ENCODE measurements at places on chromosomes 4 and X. TPM values are rescaled to one million over a fixed set of nuclear protein-coding genes. Genes with fewer than 3 reads are reported as not detected.

The SCRG1 gene
- polyA plus RNA-seq = 0.15 TPM

The DCHS2 gene
- polyA plus RNA-seq = not detected

The TMEM35A gene
- polyA plus RNA-seq = not detected

The MGAT4D gene
- not detected for polyA plus RNA-seq

- no peak overlapping the region for H3K27ac ChIP-seq
- H3K4me1 ChIP-seq = no peaks in the 10 kb centered on the region
- H3K4me3 ChIP-seq = no peak overlapping the region
- DNase-seq = no peak
- H3K27me3 ChIP-seq = no peaks in the 10 kb centered on the region
- H3K36me3 ChIP-seq = no peaks in the 10 kb centered on the region
These were observed 987.2 kb downstream of the CCSER1 start for GRCh38 chr4:91114386-91114785.

DNA sequence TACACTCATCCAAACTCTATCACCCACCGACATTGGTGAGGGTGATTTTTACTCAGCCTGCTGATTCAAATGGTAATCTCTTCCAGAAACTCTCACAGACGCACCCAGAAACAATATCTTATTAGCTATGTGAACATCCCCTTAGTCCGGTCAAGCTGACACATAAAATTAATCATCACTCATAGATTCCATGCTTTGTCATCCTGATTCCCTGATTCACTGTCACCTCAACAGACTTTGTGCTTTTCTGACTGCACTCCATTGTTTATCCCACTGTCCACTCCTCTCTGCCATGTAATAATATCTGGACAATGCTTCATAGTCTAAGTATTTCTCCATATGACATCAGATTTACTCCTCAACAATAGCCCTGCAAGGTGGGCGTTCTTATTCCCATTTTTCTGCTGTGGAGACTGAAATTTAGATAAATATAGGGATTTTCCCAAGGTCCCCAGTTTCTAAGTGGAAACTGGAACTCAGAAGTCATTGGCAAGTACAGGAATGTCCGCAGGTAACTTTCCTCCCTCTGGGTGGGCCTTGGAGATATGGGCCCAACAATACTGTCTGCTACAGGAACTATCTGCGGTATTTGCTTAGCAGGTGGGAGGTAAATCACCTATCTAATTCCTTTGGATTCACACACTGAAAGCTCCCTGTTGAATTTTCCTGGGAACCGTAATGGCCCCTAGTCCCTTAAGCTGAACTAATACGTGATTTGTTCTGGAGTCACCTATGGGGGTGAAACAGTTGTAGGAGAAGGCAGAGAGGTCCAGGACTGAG lies 228.6 kb upstream of the BCOR start:
- DNase-seq = no peak
- H3K4me3 ChIP-seq = no peak overlapping the region
- no peak overlapping the region for H3K27ac ChIP-seq
- H3K27me3 ChIP-seq = no peaks in the 10 kb centered on the region

- no peak for DNase-seq
- no peaks in the 10 kb centered on the region for H3K36me3 ChIP-seq
- no peak overlapping the region for H3K4me3 ChIP-seq
- peaks cover 15% of the 10 kb centered on the region for H3K4me1 ChIP-seq
- H3K27me3 ChIP-seq = no peaks in the 10 kb centered on the region
These were observed 105.9 kb downstream of the SH3RF1 start for GRCh38 chr4:169164669-169165415.

GRCh38 chrX:134764202-134764785 lies 106.0 kb upstream of the PLAC1 start:
- no peak overlapping the region for H3K4me3 ChIP-seq
- H3K36me3 ChIP-seq = no peaks in the 10 kb centered on the region
- no peaks in the 10 kb centered on the region for H3K27me3 ChIP-seq
- DNase-seq = peak; percentile 53
- H3K4me1 ChIP-seq = no peaks in the 10 kb centered on the region

GRCh38 chr4:53935780-53936179 lies 128.6 kb downstream of the CHIC2 start:
- H3K36me3 ChIP-seq = no peaks in the 10 kb centered on the region
- H3K4me3 ChIP-seq = no peak overlapping the region
- DNase-seq = no peak

DNA sequence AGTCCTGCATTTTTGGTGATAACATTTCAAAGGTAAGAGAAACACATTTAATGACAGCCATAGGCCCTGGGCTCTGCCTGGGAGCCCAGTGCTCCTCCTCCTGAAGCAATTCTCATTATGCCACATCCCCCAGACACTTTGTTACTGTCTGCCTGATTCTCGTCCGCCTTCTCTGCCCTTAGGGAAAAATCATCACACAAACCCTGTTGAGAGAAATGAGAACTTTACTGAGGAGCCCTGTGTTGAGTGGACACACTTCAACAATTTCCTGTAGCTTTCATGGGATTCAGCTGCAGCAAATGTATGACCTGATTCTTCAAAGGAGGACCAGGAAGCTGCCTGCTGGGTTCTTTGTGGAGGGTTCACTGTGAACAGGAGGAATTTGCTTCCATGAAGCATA lies 566.5 kb upstream of the FRG1 start:
- no peaks in the 10 kb centered on the region for H3K4me1 ChIP-seq
- no peaks in the 10 kb centered on the region for H3K27me3 ChIP-seq

GRCh38 chr4:88697141-88697540 lies 488 bp downstream of the NAP1L5 start:
- no peak for DNase-seq
- peak overlapping the region; percentile 56 for H3K4me3 ChIP-seq
- H3K27ac ChIP-seq = peak overlapping the region; percentile 62
- H3K27me3 ChIP-seq = no peaks in the 10 kb centered on the region
- H3K4me1 ChIP-seq = no peaks in the 10 kb centered on the region

DNA sequence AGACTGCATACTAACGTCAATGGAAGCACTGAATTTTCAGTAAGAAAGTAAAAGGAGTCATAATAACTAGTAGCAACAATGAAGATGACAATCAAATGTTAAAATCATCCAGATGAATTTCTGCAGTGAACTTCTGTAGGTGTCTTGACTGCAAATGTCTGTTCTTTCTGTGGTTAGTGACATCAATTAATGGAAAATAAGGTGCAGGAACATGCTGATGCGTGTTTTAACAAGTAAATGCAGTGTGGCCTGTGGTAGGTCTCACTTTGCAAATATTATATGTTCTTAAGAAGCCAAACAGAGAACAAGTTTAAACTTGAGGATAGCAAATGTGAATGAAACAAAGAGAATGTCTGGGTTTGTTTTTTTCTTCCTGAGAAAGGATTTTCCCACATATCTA lies 2.6 kb upstream of the DTHD1 start:
- no peak overlapping the region for H3K27ac ChIP-seq
- no peaks in the 10 kb centered on the region for H3K4me1 ChIP-seq
- no peaks in the 10 kb centered on the region for H3K27me3 ChIP-seq
- peak; percentile 25 for DNase-seq
- H3K4me3 ChIP-seq = no peak overlapping the region

- H3K4me1 ChIP-seq = no peaks in the 10 kb centered on the region
- no peaks in the 10 kb centered on the region for H3K36me3 ChIP-seq
- no peak for DNase-seq
These were observed 41.0 kb upstream of the AGA start for GRCh38 chr4:177483271-177483670.

GRCh38 chr4:54308110-54308509 lies 79.0 kb downstream of the PDGFRA start:
- no peak for DNase-seq
- no peak overlapping the region for H3K27ac ChIP-seq
- no peaks in the 10 kb centered on the region for H3K27me3 ChIP-seq
- no peaks in the 10 kb centered on the region for H3K4me1 ChIP-seq

DNA sequence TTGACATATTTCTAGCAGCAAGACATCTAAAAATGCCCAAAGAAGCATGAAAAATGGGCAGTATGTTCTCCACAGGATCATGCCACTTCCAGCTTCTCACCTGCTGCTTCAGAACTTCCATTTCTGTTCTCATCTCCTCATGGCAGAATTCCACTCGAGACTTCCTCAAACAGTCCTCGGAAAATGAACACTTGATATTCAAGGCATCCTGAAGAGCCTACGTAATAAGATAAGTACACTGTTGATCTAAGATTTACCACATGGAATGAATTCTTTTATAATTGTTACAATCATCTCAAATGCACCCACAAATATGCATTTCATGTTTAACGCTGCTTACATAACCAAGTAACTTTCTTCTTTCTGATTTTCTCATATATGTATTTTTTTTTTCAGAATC lies 14.1 kb downstream of the TNIP3 start:
- no peaks in the 10 kb centered on the region for H3K27me3 ChIP-seq
- no peak overlapping the region for H3K4me3 ChIP-seq
- H3K36me3 ChIP-seq = no peaks in the 10 kb centered on the region
- no peaks in the 10 kb centered on the region for H3K4me1 ChIP-seq
- H3K27ac ChIP-seq = no peak overlapping the region
- no peak for DNase-seq

DNA sequence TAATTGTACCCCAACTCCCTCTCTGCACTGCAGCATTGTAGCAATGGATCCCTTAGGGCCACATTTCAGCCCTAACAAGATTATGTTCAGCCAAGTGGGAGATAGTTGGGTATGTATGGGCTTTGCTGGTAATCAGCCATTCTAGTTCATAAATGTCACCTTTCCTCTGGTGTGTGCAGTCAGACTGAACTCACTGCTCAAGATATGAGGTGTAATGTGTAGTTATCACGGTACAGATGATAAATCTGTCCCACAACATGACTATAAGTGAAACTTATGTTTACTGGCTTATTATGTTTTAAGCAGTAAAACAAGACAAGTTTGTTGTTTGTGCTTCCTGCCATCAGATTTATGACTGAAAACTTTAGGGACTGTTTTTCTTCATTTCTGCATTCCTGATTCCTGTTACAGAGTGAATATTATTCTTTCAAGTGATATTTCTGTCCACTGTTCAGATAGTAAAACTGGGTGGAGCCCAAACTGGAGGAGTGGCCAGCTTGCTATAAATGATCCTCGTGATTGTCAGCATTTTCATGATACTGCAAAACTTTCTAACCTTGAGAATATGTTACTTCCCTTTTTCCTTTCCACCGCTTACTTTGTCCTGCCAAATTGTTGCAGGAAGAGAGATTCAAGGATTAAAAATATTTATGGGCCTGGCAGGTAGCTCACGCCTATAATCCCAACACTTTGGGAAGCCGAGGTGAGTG lies 44.9 kb downstream of the ANAPC4 start:
- H3K4me1 ChIP-seq = peaks cover 5% of the 10 kb centered on the region
- H3K4me3 ChIP-seq = no peak overlapping the region
- no peak overlapping the region for H3K27ac ChIP-seq
- H3K27me3 ChIP-seq = no peaks in the 10 kb centered on the region

- no peaks in the 10 kb centered on the region for H3K36me3 ChIP-seq
- no peaks in the 10 kb centered on the region for H3K4me1 ChIP-seq
- H3K27ac ChIP-seq = no peak overlapping the region
- DNase-seq = no peak
- H3K27me3 ChIP-seq = no peaks in the 10 kb centered on the region
These were observed 332.2 kb upstream of the CXorf51B start for GRCh38 chrX:146477341-146477740.

GRCh38 chrX:38807873-38808272 lies 6.6 kb downstream of the MID1IP1 start:
- DNase-seq = no peak
- H3K27ac ChIP-seq = no peak overlapping the region
- peaks cover 12% of the 10 kb centered on the region for H3K36me3 ChIP-seq
- no peak overlapping the region for H3K4me3 ChIP-seq

All from small intestine (tissue), 16 donors.